ENCODE measurements at places on chromosomes 11 and 22. TPM values are rescaled to one million over a fixed set of nuclear protein-coding genes. Genes with fewer than 3 reads are reported as not detected.

The SLCO2B1 gene
- not detected for total RNA-seq

The CDC42BPG gene
- total RNA-seq, result 30.5 TPM

The PARVA gene
- 13.7 TPM for total RNA-seq

DNA sequence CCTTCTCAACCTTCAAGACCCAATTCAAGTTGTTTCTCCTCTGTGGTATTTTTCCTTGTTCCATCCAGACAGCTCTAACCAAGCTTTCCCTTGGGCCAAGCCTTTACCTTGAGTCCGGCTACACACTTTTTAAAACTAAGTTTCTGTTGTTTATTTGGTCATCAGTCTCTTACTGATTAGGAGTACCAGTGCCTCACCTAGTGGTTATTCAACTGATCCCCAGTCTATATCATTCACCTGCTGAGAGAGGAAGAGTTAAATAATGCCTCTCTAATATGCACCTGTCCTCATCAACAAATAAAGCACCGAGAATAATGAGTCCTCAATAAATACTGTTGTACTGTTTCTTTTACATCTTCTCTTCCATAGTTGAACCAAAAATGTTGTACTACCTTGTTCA is 160.8 kb downstream of the MSANTD4 start:
- no peaks in the 10 kb centered on the region for H3K4me1 ChIP-seq
- H3K36me3 ChIP-seq, result no peaks in the 10 kb centered on the region
- no peak overlapping the region for H3K27ac ChIP-seq
- no peaks in the 10 kb centered on the region for H3K27me3 ChIP-seq
- H3K4me3 ChIP-seq, result no peak overlapping the region

- H3K36me3 ChIP-seq, result no peaks in the 10 kb centered on the region
- no peak for DNase-seq
These were observed 109.0 kb downstream of the FAR1 start for GRCh38 chr11:13777341-13777985.

DNA sequence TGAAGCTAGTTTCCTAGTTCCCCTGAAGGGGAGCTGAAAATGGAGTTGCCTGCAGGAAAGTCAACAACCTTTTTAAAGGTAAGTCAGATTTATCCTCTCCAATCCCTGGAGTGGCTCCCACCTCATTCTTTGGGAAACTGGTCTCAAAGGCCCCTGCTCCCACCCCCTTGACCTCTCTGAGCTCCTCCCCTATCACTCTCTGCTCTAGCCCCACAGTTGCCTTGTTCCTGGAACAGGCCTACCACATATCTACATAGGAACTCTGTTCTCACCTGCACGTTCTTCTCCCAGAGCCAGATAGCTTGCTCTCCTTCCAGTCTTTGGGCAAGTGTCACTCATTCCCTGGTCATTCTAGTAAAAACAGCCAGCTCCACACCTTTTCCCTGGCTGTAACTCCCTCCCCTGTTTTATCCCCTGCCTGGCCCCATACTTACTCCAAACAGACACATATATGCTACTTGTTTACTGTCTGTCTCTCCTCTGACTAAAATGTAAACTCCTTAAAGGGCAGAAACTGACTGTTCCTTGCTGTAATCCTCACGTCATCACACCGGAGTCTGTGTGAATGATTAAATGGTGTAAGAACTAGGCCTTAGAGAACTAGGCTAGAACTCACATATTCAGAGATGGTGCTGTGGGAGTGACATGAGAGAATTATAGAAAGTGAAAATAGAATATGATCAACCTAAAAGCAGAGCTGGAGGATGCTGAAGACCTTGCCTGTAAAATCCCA is 53.3 kb downstream of the TCF20 start:
- no peak overlapping the region for H3K4me3 ChIP-seq
- H3K27ac ChIP-seq, result no peak overlapping the region
- H3K27me3 ChIP-seq, result no peaks in the 10 kb centered on the region
- H3K4me1 ChIP-seq, result peaks cover 8% of the 10 kb centered on the region
- peaks cover 4% of the 10 kb centered on the region for H3K36me3 ChIP-seq

The FAM180B gene
- total RNA-seq, result not detected

GRCh38 chr11:132941761-132942160 is 590.5 kb downstream of the OPCML start:
- H3K27ac ChIP-seq, result no peak overlapping the region
- no peaks in the 10 kb centered on the region for H3K27me3 ChIP-seq
- no peak overlapping the region for H3K4me3 ChIP-seq
- no peak for DNase-seq
- no peaks in the 10 kb centered on the region for H3K4me1 ChIP-seq

Measured in PC-3 (cell line).